ENCODE measurements at places on chromosomes 3 and 15. TPM values are rescaled to one million over a fixed set of nuclear protein-coding genes. Genes with fewer than 3 reads are reported as not detected.
A peak's percentile ranks its signal among the peaks of the same experiment; 100 is the strongest.

- DNase-seq: no peak
Measured at GRCh38 chr15:66369773-66370651, 13.5 kb upstream of the TIPIN start.

- DNase-seq: no peak
Measured at GRCh38 chr15:88231909-88232644, 24.5 kb downstream of the NTRK3 start.

- peak; percentile 91 for DNase-seq
Measured at GRCh38 chr3:49839193-49839809, 17.1 kb downstream of the TRAIP start.

Gene UBAP1L
- 2.5 TPM for total RNA-seq

Gene SEC62
- 90.0 TPM for total RNA-seq

Gene TATDN2
- 22.7 TPM for total RNA-seq

Gene CYP1A1
- total RNA-seq: not detected

Gene SCG3
- total RNA-seq: not detected

Gene PLOD2
- total RNA-seq: 26.8 TPM

Gene IQCH
- total RNA-seq: 1.4 TPM

Gene LDHAL6B
- not detected for total RNA-seq

Measured in right cardiac atrium (tissue), 5 donors.